Osteoblast (primary cell): ENCODE measurements at places on chromosomes 13 and 19.
A peak's percentile ranks its signal among the peaks of the same experiment; 100 is the strongest.

- DNase-seq: no peak
Measured at GRCh38 chr19:21460686-21461085, 44.7 kb upstream of the ZNF429 start.

DNA sequence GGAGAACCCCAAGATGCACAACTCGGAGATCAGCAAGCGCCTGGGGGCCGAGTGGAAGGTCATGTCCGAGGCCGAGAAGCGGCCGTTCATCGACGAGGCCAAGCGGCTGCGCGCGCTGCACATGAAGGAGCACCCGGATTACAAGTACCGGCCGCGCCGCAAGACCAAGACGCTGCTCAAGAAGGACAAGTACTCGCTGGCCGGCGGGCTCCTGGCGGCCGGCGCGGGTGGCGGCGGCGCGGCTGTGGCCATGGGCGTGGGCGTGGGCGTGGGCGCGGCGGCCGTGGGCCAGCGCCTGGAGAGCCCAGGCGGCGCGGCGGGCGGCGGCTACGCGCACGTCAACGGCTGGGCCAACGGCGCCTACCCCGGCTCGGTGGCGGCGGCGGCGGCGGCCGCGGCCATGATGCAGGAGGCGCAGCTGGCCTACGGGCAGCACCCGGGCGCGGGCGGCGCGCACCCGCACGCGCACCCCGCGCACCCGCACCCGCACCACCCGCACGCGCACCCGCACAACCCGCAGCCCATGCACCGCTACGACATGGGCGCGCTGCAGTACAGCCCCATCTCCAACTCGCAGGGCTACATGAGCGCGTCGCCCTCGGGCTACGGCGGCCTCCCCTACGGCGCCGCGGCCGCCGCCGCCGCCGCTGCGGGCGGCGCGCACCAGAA is 1.1 kb downstream of the SOX1 start:
- peak; percentile 85 for DNase-seq

DNA sequence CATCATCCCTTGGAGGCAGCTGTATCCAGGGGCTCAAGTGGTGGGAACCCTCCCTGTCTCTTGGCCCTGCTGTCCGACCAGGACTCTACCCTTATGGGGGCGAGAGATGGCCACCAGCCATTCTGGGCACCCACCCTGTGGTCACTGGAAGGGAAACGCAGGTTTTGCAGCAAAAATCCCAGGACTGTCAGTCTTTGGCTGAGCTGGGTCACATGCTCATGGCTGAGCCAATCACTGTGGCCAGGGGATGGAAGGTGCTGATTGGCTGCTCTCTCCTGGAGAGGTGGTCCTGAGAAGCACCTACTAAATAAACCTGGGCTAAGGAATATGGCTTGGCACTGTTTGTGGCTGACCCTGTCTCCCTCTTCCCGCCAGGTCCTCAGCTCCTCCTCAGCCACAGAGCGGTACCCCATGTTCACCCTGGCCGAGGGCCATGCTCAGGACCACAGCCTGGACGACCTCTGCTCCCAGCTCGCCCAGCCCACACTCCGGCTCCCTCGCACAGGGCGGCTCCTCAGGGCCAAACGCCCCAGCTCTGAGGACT is 8.9 kb downstream of the ATG4D start:
- DNase-seq: peak; percentile 96

GRCh38 chr13:23461544-23461943 is 28.0 kb upstream of the SACS start:
- no peak for DNase-seq

GRCh38 chr13:113603116-113603710 is 18.7 kb downstream of the TFDP1 start:
- peak; percentile 72 for DNase-seq

DNA sequence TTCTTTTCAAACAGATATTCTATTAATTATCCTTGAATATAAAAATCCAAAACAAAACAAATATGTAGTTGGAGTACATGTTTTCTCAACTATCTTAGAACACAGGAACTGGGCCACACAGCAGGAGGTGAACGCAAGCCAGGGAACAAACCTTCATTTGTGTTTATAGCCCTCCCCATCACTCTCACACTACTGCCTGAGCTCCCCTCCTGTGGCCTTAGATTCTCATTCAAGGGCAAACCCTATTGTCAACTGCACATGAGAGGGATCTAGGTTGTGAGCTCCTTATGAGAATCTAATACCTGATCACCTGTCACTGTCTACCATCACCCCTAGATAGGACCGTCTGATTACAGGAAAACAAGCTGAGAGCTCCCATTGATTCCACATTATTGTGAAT is 427.1 kb upstream of the PRR20A start:
- DNase-seq: no peak

GRCh38 chr13:93925990-93926389 is 553.5 kb downstream of the DCT start:
- no peak for DNase-seq

GRCh38 chr13:87884884-87885283 is 213.7 kb downstream of the SLITRK5 start:
- DNase-seq: no peak

GRCh38 chr13:19713186-19713965 is 69.4 kb downstream of the PSPC1 start:
- no peak for DNase-seq

GRCh38 chr13:30748717-30749116 is 13.4 kb downstream of the ALOX5AP start:
- DNase-seq: no peak

DNA sequence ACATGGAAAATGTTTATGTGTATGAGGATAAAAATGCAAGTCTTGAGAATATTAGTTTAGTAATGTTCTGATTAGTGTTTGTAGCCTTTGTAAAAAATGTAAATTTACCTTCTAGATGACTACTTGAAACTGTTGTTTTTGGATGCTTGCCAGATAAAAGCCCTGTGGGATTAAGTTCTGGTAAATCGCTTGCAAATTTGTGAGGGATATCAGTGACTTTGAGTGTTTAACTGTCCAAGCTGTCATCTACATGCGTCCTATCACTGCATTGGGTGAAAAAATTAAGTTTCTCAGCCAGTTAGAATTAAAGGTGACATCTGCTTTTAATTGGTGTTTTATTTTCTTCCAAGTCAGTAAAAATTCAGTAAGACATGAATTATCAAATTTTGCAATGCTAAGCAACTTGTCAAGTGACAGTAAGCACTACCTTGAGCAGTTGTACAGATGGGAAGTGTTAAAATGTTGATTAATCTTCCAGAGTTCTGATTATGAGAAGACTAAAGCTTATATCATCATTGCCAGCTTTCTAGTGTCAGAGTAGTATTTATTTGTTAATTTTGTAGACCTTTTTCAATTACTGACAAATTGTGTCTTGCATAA is 88.0 kb downstream of the PCCA start:
- no peak for DNase-seq

DNA sequence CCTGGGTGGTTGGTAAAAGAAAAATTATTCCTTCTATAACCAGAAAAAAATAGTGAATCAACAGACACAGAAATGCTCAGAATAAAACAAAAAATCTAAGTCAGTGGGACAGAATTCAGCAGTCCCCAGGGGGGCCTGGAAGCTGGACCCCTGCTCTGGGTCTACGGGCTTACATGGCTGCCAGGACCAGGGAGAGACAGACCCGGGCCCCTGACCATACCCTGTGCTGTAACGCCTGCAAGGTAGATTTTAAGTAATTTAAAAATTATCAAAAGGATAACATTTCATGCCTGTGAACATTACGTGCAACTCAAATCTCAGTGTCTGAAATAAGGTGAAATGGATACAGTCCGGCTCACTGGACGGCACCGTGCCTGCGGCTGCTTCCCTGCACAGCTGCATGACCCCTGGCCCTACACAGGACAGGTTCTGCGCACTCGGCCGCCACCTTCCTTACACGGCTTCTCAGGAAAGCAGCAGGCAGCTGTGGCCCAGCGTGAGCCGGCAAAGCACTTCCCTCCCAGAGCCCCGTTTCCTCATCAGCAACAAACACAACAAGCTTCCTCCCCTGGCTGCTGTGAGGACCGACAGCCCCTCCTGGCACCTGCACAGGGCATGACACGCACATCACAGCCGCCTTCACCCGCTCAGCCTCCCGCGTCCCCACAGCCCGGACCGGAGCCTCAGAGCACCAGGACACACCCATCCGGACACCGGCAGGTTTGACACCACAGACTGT is 22.2 kb downstream of the RASA3 start:
- peak; percentile 71 for DNase-seq

GRCh38 chr19:16116067-16116466 is 4.4 kb downstream of the RAB8A start:
- peak; percentile 38 for DNase-seq
